Left ventricle myocardium inferior (tissue), 1 donor: ENCODE measurements at places on chromosomes 3 and 15.

DNA sequence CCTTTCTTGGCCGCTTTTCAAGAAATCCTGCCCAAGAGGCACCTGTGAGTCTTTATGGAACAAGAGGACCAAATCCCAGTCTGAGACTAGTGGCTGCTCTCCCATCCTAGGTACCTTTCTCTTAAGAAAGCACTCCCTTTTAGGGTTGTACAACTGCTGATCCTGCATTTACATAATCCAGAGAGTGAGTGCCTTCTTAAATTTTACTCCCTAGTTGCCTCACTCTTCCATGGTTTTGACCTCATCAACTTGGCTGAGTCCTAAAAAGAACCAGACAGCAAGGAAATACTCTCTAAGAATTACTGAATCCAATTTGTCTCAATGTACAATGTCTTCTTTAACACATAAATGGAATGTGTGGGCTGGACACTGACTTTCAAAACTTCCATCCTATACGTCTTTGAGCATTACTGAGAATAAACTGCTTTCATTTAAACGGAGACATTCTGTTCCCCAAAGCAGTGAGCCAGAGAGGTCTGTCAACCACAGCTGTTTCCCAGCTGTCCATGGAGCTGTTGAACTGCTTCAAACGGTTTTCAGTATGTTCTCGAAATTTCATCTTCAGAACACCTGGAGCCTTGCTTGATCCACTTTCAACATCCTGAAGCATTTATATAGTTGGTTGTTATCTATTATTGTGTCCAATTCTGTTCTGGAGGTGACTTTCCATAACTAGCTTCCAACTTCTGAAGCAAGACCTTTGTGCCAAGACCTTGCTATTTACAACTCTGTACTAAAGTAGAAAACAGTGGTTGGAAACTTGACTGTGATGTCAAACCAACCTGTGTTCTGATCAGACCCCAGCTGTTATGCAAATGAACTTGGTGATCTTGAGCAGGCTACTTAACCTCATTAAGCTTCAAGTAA lies 179.1 kb downstream of the SLC9A9 start:
- DNase-seq, result no peak

GRCh38 chr3:148191966-148192365 lies 505.7 kb upstream of the AGTR1 start:
- DNase-seq, result no peak

GRCh38 chr3:169244119-169244864 lies 419.2 kb downstream of the MECOM start:
- no peak for DNase-seq

DNA sequence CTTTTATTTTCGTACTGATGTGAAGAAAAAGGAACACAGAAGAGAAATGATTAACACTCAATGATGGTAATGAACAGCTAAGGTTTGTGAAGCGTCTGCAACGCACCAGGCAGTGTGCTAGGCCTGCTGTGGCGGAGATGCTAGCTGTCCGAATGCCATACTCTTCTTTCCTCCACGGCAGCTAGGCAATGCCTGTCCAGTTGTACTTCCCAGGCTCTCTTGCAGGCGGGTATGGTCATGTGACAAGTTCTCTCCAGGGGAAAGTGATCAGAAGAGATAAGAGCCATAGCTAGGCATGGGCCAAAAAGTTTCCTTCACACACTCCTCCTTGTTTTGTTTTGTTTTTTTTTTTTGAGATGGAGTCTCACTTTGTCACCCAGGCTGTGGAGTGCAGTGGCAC lies 6.7 kb downstream of the TADA3 start:
- no peak for DNase-seq

DNA sequence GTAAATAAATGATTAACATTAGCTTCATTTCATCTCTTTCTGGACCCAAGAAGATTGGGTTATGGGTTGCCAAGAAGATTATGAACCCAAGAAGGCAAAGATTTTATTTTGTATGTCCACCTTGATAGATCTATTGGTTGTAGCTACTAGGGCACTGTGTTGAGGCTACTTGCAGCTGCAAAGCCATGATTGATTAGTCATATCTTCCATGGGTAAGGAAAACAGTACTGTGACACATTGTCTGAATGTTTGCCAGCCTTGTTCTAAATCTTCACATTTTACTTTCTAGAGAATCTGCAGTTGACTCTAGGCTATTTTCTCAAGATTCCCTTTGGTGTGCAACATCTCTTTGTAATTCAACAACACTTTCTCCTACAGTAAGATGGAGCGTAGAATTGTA lies 229.2 kb upstream of the KCNH8 start:
- DNase-seq, result no peak

DNA sequence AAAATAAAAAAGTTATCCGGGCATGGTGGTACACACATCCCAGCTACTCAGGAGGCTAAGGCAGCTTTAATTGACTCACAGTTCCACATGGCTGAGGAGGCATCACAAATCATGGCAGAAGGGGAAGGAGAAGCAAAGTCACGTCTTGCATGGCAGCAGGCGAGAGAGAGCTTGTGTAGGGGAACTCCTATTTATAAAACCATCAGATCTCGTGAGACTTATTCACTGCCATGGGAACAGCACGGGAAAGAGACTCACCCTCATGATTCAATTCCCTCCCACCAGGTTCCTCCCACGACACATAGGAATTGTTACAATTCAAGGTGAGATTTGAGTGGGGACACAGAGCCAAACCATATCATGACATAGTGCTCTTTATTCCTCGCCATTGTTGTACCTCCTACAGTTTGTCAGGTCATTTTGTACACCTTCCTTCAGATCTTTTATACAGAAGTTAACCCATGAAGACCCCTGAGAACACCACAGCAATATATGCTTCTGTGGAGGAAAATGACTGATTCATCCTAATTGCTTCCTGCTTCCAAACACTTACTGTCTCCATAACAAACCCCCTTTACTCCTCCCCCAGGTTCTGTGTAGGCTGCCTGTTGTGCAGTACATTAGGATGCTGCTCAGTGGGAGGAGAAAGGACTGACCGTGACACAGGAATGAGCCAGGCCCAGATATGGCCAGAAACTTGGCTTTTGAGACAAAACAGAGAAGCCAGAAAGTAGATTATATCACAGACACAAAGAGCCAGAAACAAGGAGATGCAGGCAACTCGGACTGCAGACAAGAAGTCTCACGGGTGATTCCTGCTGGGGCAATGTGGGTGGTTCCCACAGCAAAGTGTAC lies 67.9 kb upstream of the HEG1 start:
- DNase-seq, result no peak

- DNase-seq, result no peak
Measured at GRCh38 chr3:116980099-116980498, 270.5 kb downstream of the TUSC7 start.
